ENCODE measurements at places on chromosomes 4 and X.
A peak's percentile ranks its signal among the peaks of the same experiment; 100 is the strongest.

DNA sequence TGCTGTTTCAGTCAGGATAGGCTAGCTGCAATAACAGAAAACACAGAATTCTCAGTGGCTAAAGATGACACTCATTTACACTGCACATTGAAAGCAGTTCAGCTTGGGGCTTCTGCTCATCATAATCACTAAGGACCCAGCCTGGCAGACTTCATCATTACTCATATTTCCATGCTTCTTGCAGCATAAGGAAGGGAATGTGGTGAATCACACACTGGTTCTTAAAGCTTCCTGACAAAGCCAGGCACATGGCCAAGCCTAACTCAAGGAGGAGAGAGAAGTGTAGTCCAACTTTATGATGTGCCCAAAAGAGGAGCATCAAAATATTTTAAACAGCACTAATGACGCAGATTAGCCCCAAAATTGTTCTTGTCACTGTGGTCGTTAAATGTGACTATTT is 186.5 kb downstream of the BANK1 start:
- DNase-seq, result peak; percentile 24

GRCh38 chr4:48109413-48110263 is 24.4 kb downstream of the TXK start:
- peak; percentile 86 for DNase-seq

- peak; percentile 46 for DNase-seq
Measured at GRCh38 chr4:42914937-42915336, 22.4 kb downstream of the GRXCR1 start.

DNA sequence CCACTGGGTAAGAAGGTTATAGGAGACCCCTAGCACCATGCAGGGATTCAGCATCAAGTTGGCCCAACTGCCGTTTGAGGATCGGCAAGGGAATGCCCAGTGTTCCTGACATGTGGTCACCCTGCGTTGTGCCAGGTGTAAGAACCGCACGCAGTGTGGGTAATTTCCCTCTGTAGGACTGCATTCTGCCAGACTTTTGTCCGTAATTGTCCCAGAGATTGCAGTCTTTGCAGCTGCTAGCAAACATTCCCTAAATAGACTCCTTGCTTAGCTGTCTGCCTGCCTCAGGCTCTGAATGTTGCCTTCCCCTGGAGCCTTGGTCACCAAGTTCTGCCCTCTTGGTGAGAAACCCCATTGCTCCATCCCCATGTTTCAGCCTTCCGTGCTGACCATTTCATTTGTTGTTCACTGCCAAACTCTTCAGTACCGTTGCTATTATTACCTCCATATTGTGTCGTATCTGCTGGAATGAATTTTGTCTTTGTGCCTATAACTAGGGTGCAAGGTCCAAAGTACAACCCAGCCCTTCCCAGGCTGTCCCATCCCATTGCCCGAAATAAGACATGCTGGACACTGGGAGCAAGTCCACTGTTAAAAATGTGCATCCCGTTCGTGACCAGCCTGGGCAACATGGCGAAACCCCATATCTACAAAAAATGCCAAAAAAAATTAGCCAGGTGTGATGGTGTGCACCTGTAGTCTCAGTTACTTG is 53.8 kb upstream of the USP9X start:
- DNase-seq, result no peak

- DNase-seq, result no peak
Measured at GRCh38 chrX:44876086-44876485, 3.1 kb downstream of the KDM6A start.

DNA sequence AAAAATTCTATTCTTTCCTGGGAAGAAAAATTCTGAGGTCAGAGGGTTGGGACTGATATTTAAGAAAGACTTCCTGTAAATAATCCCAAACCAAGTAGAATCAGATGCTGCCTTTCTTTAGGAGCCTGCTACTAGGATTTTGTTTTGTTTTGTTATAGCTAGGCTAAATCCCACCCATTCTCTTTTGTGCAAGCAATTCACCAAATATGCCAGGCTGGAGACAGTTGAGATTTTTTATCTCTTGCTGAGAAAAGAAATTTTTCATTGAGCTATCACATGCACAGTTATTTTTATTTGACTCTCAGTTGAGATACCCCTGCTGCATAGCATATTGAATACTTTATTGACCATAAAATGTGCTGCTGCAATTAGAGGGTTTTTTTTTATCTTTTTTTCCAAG is 196.0 kb downstream of the KCNIP4 start:
- no peak for DNase-seq

Data from DMS53 (cell line).